ENCODE measurements at places on chromosomes 3 and 15.

DNA sequence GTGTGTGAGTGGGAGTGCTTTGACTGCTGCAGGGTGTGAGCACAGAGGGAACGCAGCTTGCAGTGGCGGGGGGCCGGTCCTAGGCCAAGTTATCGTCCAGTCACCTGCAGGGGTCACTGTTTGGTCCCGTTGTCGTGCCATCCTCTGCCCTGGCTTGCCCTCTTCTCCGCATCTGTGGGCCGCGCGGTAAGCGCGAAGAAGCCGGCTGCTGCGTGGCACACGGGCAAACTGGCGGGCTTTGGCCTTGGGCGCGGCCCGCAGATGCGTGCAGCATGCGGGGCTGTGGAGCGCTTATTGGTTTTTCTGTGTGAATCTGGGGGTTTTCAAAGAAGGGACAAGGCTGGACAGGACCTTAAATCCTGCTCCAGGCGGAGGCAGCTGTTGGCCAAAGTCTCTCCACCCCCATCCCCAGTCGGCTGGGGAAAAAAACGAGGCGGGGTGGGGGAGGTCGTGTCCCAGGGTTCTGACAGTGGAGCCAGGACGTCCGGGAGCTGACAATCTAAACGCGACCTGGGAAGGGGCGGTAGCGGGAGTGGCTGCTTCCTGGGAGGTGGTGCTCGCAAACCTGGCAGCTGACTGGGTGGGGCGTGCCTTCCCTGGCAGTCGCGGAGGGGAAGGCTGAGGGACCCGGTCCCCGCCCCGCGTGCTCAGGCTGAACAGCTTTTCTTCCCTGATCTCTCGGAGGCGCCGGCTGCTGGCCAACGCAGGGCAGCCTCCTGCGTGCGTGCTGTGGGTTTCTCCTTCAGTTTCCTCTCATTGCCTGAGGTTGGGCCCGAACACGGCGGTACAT is 39.7 kb upstream of the VEPH1 start:
- no peak for DNase-seq

- no peak for DNase-seq
These were observed 2.1 kb downstream of the TRA2B start for GRCh38 chr3:185935465-185936272.

DNA sequence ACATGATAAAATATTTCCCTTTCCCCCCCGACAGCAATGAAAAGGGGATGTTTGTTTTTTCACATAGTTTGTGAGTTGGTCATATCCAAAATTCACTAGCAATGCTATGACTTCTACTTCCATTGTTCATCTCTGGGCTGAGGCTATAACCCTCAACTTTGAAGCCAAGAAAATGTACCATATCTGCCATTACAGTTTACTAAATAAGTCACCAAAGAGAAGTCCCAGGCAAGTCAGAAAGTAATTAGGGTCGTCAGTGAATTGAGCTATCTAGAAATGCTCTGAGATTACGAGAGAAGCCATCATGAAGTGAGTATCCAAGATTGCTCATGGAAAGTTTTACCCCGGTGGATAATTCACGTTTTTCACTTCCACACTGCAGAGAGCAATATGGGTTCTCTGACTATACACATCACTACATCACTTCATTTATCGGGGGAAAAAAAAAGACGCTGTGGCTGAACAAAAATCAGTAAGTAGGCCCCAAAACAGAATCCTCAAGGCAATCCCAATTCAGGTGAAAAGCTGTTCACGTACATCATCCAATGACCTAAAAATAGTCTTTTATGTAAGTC is 1.4 kb downstream of the PEAK1 start:
- peak; percentile 22 for DNase-seq

DNA sequence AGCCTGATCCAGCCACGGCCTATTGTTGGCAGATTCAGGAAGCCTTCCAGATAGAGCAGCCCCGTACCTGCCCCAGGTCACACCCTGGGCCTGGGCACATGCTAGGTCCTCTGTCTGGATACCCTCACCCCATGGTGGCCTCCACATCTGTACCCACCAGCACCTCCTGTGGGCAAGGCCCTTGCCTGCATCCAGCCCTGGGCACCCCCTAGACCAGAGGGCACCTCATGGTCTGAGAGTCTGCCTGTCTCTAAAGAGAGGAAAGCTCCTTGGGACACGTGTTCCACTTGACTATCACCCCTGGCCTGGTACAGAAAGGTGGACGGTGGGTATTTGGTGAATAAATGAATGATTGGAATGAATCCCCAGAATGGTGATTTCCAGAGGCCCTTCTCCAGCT is 8.9 kb upstream of the COMMD4 start:
- no peak for DNase-seq

DNA sequence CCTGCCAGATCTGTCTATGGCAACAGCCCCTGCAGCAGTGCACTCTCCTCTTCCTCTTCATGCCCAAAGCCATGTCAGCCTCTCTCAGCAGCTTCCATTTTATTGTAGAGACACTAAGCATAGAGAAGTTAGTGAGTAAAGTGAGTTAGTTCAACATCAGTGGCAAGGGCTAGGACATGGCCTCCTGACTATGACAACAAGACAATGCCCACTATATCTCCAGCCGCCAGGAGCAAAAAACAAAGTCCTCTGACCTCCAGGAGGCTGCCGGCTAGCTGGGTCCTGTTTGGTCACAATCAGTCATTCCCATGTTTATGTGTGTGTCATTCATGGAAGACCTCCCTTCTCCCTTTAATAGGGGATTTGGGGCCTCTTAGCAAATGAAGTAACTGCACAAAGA is 14.9 kb downstream of the NR1I2 start:
- DNase-seq = no peak

DNA sequence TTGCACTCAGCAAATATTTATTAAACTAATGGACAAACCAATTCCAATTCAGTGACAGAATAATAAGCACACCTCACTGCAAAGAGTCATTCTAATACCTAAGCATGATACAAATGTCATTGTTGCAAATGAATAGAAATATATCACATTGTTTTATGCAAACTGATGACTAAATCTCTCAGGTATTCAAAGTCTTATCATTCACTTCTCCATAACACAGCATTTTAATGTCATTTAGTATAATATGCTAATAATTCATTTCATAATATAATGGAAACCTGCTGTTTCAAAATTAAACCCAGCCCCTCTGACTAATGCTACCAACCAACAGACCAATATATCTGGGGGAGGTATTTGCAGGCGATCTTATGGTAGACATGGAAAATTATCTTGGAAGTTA is 71.8 kb downstream of the FGF7 start:
- no peak for DNase-seq

DNA sequence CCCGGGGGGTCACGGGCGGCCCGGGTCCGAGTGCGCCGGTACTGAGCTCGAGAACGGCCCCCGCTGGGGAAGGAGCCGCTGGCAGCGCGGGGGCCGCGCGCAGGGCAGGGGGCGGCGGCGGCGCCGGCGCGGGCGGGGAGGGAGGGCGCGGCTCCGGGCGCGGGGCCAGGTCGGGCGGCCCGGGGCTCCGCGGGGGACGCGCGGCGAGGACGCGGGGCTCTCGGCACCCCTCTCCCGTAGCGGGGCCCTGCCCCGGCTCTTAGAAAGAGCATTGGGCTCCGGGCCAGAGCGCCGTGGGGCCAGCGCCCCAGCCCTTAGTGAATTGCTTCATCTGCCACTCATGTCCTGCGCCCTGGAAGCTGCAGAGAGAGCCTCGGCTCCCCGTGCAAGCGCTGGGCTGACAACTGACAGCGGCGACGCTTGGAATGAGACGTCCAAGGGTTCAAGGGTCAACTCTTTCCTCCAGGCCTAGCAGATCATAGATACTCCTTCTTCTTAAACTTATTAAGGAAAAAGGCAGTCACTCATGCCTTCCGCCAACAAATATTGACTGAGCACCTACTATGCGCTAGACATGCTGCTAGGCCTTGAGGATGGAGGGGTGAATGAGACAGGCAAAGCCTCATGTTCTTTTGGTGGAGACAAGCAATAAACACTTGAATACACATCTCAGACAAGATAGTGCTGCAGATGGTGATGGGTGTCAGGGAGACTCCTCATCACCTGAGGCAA is 140.8 kb downstream of the SMAD6 start:
- DNase-seq = peak; percentile 11

DNA sequence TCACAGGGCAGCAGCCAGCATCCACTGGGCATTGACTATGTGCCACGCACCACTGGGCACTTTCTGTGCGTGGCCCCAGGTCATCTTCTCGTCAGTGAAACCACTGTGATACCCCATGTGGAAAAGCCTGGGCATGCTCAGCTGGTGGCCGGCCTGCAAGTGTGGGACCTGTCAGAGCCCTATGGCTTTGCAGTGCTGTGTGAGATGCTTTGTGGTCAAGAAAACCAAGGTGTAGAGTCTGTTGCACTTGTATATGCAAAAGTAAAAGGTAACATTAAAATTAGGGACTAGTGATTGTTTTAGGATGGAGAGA is 69.5 kb downstream of the PGPEP1L start:
- DNase-seq = no peak

DNA sequence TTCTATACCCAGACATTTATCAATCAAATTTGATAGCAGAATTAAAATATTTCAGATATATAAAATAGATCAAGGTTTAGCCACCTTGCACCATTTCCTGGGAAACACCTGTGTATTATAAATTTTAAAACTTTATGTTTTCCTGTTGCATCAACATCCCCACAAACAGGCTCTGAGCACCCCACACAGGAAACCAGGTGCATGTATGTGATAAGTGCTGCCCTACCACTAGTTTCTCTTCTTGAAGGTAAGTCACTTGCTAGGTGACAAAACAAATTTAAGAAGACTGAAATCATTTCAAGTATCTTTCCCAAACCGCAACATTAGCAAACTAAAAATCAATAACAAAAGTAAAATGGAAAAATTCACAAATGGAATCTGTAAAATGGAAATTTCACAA is 496.1 kb upstream of the CCDC54 start:
- DNase-seq = no peak

GRCh38 chr15:45715528-45715927 is 80.7 kb downstream of the SQOR start:
- no peak for DNase-seq
